Fibroblast of skin of right biceps (primary cell): ENCODE measurements at places on chromosomes 4 and X.
A peak's percentile ranks its signal among the peaks of the same experiment; 100 is the strongest.

GRCh38 chrX:137033774-137034507, at the start of gene GPR101:
GPR101 (minus strand) TSS chrX:137033995; CDS start chrX:137031674, 2,321 bp downstream.
- DNase-seq = no peak

DNA sequence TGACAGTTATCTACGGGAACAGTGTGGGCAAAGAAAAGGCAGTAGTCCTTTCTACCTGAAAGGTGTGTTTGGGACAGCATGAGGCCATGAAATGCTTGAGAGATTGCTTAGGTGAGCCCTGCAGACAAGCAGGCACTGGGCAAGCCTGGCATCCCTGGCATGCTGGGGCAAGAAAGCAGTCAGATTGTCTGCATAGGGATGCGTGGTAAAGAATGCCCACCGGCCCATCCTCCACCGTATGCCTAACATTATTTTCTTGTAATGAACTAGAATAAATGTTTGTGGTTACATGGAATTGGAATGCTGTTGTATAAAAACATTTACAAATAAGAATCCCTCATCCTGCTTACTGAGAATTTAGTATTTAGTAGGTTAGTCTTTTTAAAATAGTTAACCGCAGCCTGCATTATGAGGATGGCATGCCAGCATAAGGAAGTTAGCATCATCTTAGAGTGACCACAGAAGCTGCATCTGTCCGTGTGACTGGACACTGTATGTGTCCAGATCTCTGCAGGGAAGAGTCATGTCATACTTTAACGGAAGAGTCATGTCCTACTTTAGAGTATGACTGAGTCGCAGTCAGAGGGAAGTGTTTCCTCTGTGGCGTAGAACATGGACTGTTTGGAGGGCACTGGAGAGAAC, 18.9 kb downstream of the ZBTB49 start:
- DNase-seq = peak; percentile 49

GRCh38 chr4:170581322-170581721, 491.6 kb upstream of the AADAT start:
- no peak for DNase-seq

DNA sequence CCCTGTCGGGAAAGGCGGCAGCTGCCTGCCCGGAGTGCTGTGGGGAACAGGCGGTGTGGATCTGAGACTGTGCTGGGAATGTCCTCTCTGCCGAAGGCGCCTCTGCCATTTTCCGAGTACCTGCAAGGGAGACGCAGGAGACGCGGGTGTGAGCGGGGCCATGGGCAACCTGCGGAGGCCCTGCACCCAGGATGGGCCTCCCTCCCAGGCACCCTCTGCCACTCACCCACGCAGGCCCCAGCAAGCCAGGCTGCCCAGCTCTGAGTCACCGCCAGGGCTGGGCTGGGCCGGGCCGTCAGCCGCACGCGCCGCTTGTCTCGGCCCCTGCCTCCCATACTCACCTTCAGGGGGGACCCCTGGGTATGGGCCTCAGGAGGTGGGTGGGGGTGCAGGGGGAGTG, 3.5 kb upstream of the FGFR3 start:
- DNase-seq = no peak

DNA sequence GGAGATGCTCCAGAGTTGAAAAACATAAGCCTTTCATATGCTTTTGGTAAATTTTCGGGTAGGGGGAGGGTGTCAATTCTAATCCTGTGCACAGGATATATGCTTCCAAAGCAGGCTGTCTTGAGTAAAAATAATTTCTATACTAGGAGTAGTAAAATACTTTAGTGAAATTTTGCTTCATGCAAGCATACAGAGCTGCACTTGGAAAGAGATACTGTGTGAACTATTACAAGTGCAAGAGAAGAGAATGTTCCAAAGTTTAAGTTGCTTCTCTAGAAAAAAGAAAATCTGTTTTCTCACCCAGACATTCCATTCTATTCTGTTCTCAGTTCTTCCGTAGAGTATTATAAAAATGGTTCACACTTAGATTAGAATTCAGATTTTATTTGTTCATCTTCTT, 324.6 kb upstream of the AADAT start:
- DNase-seq = no peak

DNA sequence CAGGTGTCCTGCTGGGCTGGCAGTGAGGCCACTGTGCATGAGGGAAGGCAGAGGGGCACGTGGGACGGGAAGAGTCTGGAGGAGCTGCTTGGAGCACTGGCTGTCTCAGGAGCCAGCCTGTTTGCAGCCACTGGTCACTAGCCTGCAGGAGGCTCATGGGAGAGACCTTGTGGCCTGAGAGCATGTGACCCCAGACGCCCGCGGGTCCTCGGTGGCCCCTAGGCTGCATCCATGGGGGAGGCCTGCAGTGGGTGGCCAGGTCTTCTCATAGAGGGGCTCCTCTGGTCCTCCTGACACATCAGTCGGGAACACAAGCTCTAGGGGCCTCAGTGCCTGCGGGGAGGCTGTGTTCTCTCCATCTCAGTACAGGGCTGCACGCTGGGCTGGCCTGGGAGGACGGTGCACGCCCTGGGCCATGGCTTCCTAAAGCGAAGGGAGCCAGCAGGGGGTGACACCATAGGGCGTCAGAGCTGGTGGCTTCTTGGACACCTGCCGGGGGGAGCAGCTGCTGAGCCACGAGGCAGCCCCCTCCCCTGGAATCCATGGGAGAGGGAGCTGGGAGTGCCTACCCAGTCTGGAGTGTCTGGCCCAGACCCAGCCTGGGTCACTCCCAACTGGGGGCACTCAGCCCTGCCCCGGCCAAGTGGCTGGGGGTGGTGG, 12.3 kb downstream of the NAT8L start:
- no peak for DNase-seq

DNA sequence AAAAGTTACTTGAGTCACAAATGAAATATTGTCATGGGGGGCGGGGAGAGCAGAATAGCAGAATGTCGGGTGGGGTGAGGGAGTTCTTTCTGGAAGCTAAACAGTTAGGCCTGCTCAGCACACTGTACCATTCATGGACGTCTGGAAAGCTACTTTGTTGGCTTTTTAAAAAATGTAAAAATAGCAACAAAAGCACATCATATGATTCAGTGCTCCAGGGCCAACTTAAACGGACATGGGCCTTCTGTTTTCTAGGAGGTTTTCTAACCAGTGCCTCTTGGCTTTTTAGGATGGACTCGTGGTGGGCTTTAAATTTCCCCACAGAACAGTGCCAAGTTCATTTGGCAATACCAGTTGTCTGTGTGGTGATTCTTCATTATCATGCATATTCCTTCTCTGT, 57.4 kb upstream of the CLCN4 start:
- no peak for DNase-seq

DNA sequence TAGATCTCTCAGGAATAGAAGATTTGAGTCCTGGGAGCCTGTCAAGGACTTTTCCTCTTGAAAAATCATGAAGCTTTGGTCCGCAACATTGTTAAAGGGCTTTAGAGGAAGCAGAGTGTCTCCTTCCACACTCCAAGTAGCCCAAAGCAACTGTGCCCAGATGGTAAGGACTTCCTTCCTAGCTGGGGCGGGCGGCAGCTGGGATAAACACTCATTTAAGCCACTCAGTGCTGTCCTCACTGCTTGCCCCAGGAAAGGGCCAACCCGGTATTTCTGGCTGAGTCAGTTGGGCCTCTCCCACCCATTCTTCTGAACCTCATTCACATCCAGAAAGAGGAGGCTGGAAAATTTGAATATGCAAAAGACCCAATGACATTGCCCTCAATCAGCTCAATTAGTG, 144.3 kb downstream of the CHIC2 start:
- DNase-seq = peak; percentile 36

DNA sequence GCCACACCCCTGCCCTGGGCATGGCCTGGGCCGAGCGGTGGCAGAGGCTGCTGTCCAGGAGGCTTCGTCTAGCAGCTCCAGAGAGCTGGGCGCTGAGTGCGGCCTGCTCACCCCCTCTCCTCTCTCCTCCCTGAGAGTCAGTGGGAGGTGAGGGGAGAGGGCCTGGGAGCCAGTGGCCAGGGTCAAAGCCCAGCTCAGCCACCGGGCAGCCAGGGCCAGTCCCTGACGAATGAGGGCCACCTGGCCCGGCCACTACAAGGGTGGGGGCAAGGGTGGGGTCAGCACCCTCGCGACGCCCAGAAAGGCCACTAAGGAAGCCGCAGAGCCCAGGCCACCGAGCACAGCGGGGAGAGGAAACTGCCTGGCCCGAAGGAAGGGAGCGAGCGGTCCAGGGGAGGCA, 131.7 kb downstream of the FAM53A start:
- DNase-seq = no peak

- no peak for DNase-seq
These were observed 87.8 kb downstream of the NCAPG start for GRCh38 chr4:17898553-17899055.

DNA sequence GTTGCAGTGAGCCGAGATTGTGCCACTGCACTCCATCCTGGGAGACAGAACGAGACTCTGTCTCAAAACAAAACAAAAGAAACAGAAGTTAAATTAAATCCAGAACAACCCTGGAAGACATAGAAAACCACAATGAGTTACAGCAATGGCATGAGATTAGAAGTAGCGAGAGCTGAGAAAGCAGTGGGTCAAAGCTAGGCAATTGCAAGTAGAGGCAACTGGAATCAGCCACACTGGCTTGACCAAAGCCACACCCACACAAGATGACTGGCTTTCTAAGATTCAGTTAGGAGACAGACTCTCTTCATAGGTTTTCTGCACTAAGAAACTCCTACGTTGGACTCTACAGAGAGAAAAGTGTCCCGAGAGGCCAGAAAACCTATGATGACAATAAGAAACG, 443.0 kb downstream of the GPM6A start:
- DNase-seq = peak; percentile 72

DNA sequence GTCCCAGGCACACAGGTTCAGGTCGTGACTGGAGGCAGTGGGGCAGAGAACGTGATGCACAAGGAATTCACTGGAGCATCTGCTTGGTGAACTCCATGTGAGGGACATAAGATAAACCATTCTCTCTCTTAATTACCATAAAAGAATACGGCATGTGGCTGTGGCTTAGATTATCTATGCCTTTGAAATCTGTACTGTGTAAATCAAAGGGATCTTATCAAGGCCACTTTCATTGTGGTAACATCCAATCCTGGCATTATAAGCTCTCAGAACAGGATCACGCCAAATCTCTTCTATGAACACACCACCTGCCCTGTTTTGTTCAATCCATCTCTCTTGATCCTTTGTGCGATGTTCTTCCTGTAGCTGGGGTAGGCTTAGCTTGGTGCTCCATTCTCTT, 192.3 kb downstream of the SPATA18 start:
- no peak for DNase-seq

DNA sequence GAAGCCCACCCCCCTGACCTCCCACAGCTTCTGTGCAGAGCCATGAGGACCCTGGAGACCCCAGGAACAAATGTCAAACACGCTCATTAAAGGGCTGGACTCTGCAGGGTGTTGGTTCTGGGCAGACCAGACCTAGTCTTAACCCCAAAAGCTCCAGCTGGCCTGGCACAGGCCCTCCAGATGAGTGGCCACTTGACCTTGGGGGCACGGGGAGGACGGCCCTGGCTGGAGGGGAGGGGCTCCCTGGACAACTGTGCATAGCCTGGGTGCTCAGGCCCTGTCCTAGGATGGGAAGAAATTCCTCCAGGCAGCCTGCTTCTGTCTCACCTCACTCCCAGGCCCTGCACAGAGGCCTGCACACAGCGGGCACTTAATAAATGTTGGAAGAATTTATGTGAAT, 9.4 kb downstream of the ADRA2C start:
- DNase-seq = no peak

DNA sequence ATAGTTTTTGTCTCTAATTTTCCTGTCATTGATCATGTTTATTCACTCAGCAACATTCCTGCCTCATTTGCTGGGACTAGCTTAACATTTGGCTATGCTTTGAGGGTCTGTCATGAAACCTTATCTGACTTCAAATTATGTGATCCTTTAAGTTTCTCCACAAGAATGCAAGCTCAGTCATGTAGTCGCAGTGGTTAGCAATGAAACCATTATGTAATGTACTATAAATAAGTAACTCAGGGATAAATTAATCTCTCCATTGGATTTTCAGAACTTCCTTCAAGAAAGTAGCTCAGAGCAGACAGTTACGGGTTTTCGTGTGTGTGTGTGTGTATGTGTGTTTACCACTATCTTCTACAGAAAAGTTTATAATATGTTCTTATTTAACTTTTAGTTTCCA, 993.6 kb downstream of the ADGRL3 start:
- peak; percentile 48 for DNase-seq

DNA sequence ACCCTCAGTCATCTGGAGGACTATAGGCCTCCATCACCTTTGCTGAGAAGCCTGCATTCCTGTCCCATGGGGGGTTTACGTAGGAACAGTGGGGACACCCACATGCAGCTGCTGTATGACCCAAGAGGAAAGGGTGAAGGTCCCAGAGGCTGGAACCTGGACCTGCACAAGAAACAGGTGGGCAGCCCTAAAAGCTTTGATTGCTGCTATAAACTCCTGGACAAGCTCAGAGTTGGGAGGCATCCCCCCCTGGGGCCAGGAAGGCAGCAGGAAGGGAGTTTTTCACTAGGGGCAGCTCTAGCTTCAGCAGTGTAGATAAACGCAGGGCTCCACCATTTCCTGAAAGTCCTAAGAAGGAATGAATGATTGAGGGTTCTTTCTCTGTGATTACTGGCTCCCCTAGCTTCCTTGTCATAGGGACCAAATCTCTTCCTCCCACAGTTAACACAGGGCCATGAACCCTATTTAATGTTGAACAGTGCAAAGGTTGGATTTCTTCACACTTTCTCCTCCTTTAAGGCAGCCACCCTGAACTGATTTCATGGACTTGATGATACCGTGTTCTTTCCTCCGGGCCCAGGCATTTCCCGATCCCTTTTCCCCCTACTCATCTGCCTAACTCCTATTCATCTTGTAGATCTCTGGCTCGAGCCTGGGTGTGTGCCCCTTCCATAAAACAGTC, 84.2 kb downstream of the CHRNA9 start:
- DNase-seq = no peak

GRCh38 chrX:24282381-24283126, 31.3 kb downstream of the SUPT20HL2 start:
- DNase-seq = peak; percentile 22

DNA sequence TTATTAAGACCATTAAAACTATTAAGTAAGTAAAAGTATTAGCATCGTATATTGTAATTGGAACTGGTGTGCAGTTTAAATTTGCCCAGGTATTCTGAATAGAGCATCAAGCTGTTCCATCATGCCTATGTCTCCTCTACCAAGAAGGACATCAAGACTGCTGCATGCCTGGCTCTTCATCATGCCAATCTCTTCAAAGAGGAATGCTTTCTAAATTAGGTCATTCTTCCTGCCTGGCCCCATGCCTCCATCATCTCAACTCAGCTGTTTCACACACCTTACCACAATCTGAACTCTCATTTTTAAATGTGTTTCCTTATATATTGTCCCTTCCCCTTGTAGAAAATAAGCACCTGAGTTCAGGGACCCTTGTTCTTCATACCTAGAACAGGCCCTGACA, 270.5 kb upstream of the PPARGC1A start:
- no peak for DNase-seq

- no peak for DNase-seq
These were observed 2.6 kb downstream of the UVSSA start for GRCh38 chr4:1349359-1350168.

- no peak for DNase-seq
These were observed 35.1 kb downstream of the KLHL8 start for GRCh38 chr4:87185146-87185870.
